ENCODE measurements at places on chromosomes 12 and 14. TPM values are rescaled to one million over a fixed set of nuclear protein-coding genes. Genes with fewer than 3 reads are reported as not detected.

DNA sequence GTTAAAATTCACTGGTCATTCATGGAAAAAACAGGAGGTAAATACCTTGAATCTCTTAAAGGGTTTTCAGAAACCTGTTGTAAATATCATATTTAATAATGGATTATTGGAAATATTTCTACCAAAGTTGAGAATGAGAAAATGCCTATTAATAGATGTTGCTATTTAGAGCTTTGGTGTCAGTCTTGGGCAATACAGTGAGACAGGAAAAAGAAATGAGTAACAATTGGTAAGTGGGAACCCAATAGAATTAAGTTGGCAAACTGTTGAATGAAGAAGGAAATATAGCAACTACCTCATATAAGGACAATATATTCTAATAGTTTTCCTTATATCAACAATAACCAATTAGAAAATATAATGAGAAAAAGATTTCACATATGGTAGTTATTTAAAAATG, 78.0 kb downstream of the ATF7IP start:
- no peak overlapping the region for H3K4me3 ChIP-seq
- peaks cover 24% of the 10 kb centered on the region for H3K4me1 ChIP-seq
- no peak overlapping the region for H3K27ac ChIP-seq
- DNase-seq = no peak
- peaks cover 73% of the 10 kb centered on the region for H3K36me3 ChIP-seq

HOTAIR gene
- not detected for total RNA-seq

DNA sequence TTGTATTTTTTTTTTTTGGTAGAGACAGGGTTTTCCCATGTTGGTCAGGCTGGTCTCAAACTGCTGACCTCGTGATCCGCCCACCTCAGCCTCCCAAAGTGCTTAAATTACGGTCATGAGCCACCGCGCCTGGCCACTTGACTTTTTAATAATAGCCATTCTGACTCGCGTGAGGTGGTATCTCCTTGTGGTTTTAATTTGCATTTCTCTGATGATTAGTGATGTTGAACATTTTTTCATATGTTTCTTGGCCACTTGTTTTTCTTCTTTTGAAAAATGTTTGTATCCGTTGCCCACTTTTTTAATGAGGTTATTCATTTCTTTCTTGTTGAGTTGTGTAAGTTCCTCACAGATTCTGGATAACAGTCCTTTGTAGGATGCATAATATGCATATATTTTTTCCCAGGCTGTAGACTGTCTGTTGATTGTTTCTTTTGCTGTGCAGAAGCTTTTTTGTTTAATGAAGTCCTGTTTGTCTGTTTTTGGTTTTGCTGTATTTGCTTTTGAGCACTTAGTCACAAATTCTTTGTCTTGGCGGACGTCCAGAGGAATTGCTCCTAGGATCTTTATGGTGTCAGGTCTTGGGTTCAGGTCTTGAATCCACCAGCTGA, 10.3 kb upstream of the PGAM5 start:
- H3K27ac ChIP-seq = no peak overlapping the region
- no peak overlapping the region for H3K4me3 ChIP-seq
- H3K4me1 ChIP-seq = peaks cover 2% of the 10 kb centered on the region
- H3K36me3 ChIP-seq = peaks cover 45% of the 10 kb centered on the region
- DNase-seq = no peak
- no peaks in the 10 kb centered on the region for H3K27me3 ChIP-seq

DNA sequence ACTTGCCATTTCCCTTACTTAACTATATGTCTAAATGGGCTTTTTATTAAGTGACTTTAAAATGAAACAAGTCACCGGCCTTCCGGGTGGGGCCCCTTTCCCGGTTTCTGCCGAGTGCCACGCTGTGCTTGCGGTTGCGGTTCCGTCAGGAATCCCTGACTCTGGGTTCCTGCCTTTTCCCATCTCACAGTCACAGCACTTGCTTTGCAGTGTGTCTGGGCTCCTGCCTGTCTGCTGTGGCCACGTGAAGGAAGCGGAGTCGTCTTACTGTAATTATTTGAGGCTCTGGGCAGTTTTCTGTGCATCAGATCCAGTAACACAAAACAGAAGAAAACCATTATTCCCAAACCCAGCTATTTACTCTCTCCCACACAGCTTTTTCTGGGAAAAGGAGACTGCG, 44.0 kb upstream of the FRMD6 start:
- peaks cover 9% of the 10 kb centered on the region for H3K4me1 ChIP-seq
- H3K4me3 ChIP-seq = no peak overlapping the region
- no peak overlapping the region for H3K27ac ChIP-seq
- DNase-seq = no peak

ANKRD9 gene
- 16.9 TPM for total RNA-seq

DNA sequence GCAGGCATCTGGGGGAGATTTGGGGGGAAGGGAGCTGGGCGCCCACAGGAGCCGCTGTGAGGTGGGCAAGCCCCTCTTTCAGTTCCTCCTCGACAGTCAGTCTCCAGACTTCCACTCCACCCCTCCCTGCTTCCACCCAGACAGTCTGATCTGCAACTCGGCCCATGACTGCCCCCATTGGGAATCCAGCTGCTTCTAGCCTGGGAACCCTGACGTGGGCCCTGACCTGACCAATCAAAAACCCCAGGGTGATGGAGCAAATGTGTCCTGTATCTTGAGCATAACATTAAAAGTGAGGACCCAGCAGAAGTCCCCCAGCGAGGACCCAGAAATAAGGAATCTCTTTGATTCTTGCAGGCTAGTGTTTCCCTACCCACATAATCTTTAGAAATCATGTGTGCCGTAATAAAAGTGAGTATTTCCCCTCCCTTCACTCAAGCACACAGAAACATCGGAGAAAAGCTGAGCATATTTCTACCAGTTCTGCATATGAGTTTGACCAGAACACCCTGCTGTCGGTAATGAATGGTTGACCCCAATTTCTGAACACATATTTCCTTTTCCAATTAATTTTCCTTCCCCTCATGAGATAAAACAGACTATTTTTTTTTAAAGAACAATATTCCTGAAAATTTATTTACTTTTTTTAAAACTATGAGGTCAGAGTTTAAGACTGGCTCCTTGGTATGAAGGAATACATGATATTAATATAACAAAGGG, 6.4 kb downstream of the SSH1 start:
- H3K36me3 ChIP-seq = peaks cover 49% of the 10 kb centered on the region
- no peak for DNase-seq
- peak overlapping the region; percentile 12 for H3K27ac ChIP-seq
- peaks cover 22% of the 10 kb centered on the region for H3K4me1 ChIP-seq
- no peak overlapping the region for H3K4me3 ChIP-seq

GLIPR1L2 gene
- total RNA-seq = 0.43 TPM

DNA sequence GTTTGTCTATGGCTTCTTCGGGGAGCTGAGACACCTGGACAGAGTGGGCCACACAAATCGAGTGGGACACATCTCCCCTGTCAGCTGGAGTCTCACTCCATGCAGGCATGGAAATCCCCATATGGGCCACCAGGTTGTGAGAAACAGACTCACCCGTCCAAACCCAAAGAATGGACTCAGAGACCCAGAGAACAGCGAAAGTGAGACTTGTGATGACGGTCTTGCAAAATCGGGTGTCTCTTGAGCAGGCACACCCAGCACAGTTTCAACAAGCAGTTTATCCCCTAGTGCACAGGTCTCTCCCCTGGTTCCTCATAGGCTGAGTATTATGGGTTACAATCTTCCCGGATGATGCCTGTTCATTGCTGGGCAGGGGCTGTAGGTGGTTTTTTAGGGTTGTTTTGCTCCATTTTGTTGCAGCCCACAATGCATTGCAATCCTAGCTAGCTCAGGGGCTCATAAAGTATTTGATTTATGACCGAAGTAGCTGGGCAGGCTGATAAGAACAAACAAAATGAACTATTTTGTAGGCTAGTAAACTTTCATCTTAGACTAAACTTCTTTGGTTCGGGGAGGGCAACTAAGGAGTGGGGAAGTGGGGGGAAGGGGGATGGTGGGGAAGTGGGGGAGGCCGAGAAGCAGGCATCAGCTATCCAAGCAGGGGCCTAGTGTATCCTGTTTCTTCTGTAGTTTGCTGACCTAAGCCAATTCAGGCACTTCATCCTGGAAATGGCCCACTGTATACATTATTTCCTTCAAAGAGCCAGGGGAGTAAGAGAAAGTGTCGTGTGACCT, 45.3 kb downstream of the IQSEC3 start:
- DNase-seq = no peak
- H3K4me3 ChIP-seq = no peak overlapping the region
- peaks cover 9% of the 10 kb centered on the region for H3K4me1 ChIP-seq
- H3K36me3 ChIP-seq = no peaks in the 10 kb centered on the region

LALBA gene
- total RNA-seq = not detected

PCK2 gene
- 90.3 TPM for total RNA-seq

PCED1B gene
- 119 TPM for total RNA-seq

AMDHD1 gene
- 1.1 TPM for total RNA-seq

RD3L gene
- total RNA-seq = not detected
